Stimulated activated CD4-positive, alpha-beta T cell treated with anti-CD3 and anti-CD28 coated beads, Interleukin-1b, Interleukin-23, amount 100 ng/mL, for 48 hours (primary cell): ENCODE measurements at places on chromosomes 7 and 10.

DNA sequence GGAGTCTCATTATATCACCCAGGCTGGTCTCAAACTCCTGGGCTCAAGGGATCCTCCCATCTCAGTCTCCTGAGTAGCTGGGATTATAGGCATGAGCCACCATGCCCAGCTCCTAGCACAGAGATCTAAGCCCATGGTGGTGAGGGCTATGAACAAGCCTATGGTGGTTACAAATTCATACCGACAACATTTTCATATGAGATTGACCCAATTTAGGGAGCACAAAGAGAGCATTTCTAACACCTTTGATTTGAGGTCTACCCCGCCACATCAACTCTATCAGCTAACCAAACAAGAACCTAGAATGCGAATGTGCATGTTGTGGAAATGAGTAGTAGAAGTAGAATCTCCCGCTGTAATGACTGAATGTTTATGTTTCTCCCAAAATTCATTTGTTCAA, 14.2 kb upstream of the PRF1 start:
- DNase-seq: no peak

- DNase-seq: no peak
Measured at GRCh38 chr10:126156012-126156411, 232.3 kb downstream of the ADAM12 start.

- no peak for DNase-seq
Measured at GRCh38 chr7:17434841-17435692, 136.6 kb downstream of the AHR start.

- peak; percentile 65 for DNase-seq
Measured at GRCh38 chr7:30285536-30286284, 1.3 kb downstream of the ZNRF2 start.

- DNase-seq: peak; percentile 13
Measured at GRCh38 chr7:102834999-102835398, 77.8 kb upstream of the LRRC17 start.

GRCh38 chr10:22500656-22501340, 155.5 kb downstream of the SPAG6 start:
- DNase-seq: no peak

DNA sequence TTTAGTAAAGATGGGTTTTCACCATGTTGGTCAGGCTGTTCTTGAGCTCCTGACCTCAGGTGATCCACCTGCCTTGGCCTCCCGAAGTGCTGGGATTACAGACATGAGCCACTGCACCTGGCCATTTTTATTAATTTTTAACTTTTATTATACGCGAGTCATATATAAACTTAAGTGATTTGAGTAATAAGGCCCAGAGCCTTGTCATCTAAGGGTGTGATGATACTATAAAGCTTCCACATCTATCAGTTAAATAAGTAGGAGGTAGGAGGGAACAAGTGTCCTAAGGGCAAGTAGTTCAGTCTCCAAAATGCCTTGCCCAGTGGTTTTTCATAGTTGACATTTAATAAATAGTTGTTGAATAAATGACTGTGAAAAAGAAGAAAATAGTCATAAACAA, 13.3 kb upstream of the HILPDA start:
- DNase-seq: no peak

DNA sequence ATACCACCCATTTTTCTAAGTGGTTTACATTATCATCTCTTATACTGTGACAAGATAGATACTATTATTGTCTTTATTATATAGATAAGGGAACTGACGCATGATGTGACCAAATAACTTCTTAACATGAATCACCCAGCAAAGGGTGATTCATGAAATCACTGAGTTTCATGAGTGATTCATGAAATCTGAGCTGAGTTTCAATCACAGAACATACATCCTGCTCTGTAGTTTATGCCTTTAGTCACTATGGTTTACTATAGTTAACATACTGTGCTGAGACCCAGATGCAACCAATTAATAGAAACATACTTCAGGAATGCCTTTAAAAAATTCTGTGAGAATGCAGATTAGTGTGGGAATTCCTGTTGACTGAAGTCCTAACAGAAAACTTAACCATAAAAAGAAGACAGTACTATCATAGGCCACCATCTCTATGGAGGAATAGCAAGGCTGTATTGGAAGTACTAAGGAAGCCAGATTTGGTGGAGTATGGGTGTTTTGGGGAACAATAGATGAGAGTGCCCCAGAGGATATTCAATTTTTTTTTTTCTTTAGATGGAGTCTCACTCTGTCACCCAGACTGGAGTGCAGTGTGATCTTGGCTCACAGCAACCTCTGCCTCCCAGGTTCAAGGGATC, 43.1 kb upstream of the SEMA3A start:
- no peak for DNase-seq

- no peak for DNase-seq
Measured at GRCh38 chr10:81036257-81036656, 498.6 kb downstream of the SH2D4B start.

DNA sequence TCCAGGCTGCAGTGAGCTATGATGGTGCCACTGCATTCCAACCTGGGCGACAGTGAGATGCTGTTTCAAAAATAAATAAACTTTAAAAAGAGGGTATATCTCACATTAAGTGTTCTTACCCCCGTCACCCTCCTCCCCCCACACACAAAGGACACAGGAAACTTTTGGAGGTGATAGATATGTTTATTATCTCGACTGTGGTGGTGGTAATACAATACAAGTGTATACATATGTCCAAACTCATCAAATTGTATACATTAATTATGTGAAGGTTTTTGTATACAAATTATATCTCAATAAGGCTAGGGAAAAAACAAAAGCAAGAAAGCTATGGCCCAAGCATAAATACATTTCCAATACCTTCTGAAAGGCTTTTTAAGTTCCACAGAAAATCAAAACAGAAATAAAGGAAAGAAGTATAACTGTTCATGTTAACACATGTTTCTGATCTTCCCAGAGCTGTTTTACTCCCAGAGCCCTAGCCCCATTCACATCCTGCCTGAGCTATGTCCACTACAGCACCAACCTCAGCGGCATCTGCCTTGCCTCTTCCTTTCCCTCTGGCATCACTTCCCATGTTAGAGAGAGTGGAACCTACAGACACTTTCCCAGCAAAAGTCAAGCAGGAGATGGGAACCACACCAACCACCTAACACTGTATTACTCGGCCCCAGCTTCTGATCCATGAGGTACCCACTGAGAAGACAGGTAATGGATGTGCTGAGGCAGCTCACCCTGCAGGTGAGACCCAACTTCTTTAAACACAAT, 48.1 kb downstream of the SGMS1 start:
- DNase-seq: no peak

- no peak for DNase-seq
Measured at GRCh38 chr10:113985297-113985844, 58.3 kb upstream of the ADRB1 start.

DNA sequence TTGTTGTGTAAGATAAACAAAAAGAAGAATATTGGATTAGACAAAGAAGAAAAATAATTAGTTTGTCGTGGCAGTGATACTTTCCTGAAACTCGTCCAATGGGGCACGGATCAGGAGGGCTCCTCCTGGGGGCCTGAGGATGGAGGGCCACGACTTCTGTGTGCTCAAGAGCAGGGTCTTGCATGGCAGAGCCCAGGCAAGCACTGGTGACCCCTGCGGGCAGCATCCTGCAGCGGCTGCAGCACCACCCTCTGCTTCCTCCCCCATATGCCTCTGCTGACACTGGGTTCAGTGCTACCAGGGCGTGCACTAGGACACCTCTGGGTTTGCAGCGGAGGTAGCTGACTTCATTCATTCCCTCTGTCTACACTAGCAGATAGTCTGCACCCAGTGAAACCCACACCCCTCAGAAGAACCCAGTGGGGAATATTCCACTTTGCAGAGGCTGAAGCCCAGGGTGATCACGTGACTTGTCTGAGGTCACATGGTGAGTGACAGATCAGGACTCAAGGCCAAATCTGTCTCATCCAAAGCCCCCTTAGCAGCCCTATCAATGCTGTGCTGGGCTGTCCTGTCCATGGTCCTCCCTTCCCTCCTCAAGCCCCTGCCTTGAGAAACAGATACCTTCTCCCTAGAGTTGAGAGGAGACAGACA, 375.5 kb downstream of the TCERG1L start:
- DNase-seq: no peak

DNA sequence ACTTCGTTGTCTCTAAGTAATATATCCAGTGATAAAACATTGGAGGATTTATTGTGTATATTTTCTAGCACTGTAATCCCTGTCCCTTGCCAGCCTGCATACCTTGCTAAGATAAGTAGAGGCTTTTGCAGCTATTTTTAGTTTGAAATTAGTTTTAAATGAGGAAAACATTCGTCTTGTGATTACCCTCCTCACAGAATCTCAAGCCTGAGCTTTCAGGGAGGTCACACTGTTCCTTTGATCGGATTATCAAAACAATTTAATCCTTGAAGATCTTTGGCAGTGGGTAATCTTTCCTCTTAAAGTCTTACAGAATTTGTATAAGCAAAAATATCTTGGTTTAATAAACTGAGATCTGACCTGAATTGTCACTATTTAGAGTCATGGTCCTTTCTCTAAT, 897.0 kb upstream of the CELF2 start:
- no peak for DNase-seq

GRCh38 chr10:73060738-73061635, 35.7 kb downstream of the P4HA1 start:
- DNase-seq: no peak

DNA sequence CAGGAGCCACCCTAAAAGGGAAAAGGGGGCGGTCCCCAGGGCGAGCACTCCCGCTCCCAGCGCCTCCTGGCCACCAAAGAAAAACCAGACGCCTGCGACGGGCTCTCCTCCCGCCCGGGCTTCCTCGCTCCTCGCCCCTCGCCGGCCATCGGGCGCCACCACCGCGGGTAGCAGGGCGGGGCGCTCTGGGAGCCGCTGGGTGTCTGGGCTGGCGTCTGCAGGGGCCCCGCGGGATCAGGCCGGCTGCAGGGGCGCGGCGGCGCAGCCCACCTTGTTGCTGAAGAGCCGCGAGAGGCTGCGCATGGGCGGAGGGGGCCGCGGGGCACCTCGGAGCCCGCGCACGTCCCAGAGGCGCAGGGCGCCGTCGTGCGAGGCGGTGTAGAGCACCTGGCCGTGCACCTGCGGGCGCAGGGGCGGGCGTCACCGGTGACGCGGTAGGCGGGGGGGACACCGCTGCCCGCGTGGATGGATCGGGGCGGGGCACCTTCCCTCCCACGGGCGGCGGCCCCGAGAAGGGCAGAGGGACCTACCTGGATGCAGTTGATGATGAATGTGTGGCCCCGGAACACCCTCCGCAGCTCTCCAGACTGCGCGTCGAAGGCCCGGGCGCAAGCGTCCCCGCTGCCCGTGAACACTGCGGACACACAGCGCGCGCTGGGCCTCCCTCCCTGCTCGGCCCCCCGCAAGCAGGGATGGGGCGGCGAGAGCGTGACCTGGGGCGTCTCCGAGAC, 28.3 kb downstream of the WDR86 start:
- DNase-seq: no peak

DNA sequence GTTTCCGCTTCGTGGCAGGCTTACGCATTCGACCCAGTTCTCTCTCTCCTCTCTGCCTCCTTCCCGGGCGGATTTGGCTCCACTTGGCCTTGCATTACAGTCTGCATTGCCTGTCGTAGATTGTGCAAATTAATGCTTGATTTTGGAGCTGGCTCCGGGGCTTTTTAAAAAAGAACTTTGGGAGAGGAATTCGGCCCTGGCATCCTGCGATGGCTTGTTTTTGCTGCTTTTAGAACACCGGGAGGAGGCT, 767 bp downstream of the EIF4EBP2 start:
- DNase-seq: no peak

- DNase-seq: no peak
Measured at GRCh38 chr10:58976254-58976653, 200.2 kb upstream of the PHYHIPL start.

DNA sequence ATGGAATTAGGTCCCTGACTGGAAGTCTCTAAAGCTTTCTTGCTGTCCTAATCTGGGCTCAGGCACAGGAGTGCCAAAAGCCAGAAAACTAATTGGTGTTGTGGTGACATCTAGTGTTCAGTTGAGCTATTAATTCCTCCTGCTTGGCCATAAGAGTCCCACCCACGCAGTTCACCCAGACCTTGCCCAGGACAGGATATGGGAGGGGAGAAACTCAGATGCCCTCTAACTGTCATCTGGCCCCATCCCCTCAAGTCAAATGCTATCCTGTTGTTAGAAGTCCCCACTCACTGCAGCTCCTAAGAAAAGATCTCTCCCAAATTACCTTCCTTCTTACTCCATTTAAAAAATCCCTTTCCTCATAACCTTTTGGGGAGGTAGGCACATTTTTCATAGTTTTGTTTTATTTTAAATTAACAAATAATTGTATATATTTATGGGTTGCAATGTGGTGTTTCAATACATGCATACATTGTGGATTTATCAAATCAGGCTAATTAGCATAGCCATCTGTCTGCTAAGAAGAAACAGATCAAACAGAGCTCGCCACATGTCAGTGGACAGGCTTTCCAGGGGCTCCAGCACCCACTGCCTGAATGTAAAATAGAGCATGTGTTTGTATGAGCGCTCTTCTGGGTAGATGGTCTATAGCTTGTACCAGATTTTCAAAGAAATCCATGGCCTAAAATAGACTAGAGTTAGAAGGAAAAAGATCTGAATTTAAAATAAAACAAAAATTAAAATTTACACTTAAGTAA, 84.0 kb downstream of the GSAP start:
- peak; percentile 47 for DNase-seq

- DNase-seq: no peak
Measured at GRCh38 chr10:36578306-36578705, 547.1 kb upstream of the ANKRD30A start.

DNA sequence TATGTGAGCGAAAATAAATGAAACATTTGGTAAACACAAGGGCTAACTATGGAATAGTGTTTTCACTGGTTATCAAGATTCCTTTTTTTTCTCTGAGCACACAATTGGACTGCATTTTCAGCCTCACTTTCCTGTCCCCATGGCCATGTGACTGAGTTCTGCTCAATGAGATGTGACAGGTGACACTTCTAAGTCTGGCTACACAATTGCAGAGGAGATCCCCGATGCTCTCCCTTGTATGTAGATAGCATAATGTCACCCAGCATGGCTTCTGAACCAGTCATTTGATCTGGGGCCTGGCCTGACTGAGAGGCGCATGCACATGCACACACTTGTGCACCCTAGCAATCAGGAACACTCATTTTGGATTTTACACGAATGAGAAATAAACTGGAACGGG, 581.8 kb downstream of the GRID1 start:
- DNase-seq: no peak

DNA sequence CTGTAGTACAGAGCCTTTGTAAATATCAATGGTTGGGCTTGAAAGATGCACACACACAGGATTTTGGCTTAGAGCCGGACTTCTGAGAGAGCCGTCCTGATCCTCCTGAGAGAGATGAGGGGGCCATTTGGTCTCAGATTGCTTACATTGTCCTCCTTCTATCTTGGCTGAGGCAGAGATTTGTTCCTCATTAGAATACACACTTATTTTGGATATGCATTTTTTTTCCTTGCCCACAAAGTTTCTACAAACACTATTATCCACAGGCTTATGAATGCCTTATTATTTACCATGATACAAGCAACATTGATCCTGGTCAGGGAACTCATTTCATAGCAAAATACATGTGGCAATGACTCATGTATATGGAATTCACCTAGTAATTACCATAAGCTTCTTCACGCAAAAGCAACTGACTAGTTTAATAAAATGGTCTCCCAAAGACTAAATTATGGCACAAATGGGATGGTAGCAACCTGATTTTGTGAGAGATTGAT, 175.3 kb downstream of the MDFIC start:
- DNase-seq: no peak

- no peak for DNase-seq
Measured at GRCh38 chr10:117684672-117685211, 142.2 kb downstream of the EMX2 start.
